Osteocyte (in vitro differentiated cells): ENCODE measurements at places on chromosomes 6 and 20.

DNA sequence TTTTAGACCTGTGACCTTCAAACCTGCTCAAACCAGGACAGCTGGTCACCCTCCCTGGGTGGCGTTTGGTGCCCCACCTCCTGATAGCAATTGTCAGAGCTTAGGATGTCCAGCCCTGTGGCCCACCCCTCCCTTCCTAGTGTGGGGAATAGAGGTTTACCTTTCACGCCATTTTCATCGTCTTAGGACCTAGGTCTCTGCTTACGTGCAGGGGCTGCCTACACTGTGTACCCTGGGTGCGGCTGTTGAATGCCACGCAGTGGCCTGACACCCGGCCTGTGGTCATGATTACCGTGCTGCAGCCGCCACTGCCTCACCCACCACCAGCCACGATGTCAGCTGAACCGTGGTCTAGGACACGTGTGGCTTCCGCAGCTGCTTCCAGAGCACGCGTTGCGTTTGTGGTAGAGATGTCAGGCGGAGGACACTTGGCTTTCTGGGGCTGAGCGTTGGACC lies 157.3 kb downstream of the DTNBP1 start:
- H3K4me3 ChIP-seq = peak overlapping the region; percentile 48
- no peaks in the 10 kb centered on the region for H3K27me3 ChIP-seq
- peaks cover 43% of the 10 kb centered on the region for H3K36me3 ChIP-seq
- peaks cover 60% of the 10 kb centered on the region for H3K4me1 ChIP-seq
- peak overlapping the region; percentile 79 for H3K27ac ChIP-seq
- DNase-seq = no peak

DNA sequence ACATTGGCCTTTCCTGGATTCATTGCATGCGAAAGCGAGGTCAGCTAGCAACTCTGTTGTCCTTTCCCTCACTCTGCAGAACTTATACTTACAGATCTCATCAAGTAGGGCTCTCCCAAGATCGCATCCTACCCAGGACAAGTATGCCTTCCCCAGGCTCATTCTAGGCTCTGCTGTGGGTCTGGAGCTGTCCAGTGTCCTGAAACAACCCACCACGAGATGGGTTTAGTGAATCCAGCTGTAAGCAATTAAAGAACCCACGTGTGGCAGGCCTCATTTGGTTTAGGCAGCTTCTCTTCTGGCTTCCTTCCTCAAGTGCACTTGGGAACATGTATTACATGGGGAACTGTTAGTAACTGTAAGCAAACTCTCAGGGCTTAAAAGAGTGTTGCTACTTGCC lies 406.5 kb upstream of the CHD6 start:
- no peaks in the 10 kb centered on the region for H3K27me3 ChIP-seq
- no peak for DNase-seq
- no peak overlapping the region for H3K4me3 ChIP-seq
- no peaks in the 10 kb centered on the region for H3K36me3 ChIP-seq
- H3K4me1 ChIP-seq = no peaks in the 10 kb centered on the region

DNA sequence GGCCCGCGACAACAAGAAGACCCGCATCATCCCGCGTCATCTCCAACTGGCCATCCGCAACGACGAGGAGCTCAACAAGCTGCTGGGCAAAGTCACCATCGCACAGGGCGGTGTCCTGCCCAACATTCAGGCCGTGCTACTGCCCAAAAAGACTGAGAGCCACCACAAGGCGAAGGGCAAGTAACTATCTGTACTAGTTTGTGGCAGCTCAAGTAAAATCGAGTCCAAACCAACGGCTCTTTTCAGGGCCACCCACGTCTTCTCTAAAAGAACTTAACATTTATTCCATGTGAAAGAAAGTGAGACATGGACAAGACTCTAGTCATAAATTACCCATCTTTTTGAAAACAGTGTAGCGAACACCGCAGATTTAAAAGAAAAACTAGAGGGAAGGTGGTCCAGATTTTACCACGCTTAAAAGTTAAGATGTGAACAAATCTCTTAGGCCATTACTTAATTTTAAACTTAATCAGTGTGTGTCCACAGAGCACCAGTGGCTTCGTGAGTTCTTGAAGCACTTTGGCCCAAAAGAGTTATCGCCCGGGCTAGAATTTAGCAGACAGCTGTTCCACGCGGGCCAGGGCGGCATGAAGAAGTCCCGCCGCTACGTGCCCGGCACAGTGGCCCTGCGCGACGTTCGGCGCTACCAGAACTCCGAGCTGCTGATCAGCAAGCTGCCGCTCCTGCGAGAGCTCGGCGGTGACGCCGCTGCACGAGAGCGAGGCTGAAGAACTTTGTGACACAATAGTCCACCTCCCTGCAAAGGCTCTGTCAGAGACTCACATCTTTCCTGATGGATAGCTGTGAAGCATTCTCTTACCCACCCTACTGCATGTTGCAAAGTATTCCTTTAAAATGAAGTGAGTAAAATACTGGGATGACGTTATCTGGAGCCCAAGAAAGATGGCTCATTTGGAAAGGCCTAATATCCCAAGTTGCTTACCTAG lies 113.9 kb upstream of the PRSS16 start:
- no peak overlapping the region for H3K4me3 ChIP-seq
- peaks cover 40% of the 10 kb centered on the region for H3K4me1 ChIP-seq
- peak; percentile 91 for DNase-seq
- no peaks in the 10 kb centered on the region for H3K27me3 ChIP-seq
- no peak overlapping the region for H3K27ac ChIP-seq

- no peaks in the 10 kb centered on the region for H3K27me3 ChIP-seq
- no peak overlapping the region for H3K4me3 ChIP-seq
- no peak for DNase-seq
- H3K4me1 ChIP-seq = peaks cover 13% of the 10 kb centered on the region
- peaks cover 8% of the 10 kb centered on the region for H3K36me3 ChIP-seq
These were observed 118.2 kb downstream of the ADAT2 start for GRCh38 chr6:143332153-143332845.

GRCh38 chr20:21102603-21103311 lies 3.4 kb downstream of the LINC00237 start:
- H3K27me3 ChIP-seq = peaks cover 88% of the 10 kb centered on the region
- peak overlapping the region; percentile 44 for H3K4me3 ChIP-seq
- H3K4me1 ChIP-seq = peaks cover 25% of the 10 kb centered on the region
- DNase-seq = no peak

DNA sequence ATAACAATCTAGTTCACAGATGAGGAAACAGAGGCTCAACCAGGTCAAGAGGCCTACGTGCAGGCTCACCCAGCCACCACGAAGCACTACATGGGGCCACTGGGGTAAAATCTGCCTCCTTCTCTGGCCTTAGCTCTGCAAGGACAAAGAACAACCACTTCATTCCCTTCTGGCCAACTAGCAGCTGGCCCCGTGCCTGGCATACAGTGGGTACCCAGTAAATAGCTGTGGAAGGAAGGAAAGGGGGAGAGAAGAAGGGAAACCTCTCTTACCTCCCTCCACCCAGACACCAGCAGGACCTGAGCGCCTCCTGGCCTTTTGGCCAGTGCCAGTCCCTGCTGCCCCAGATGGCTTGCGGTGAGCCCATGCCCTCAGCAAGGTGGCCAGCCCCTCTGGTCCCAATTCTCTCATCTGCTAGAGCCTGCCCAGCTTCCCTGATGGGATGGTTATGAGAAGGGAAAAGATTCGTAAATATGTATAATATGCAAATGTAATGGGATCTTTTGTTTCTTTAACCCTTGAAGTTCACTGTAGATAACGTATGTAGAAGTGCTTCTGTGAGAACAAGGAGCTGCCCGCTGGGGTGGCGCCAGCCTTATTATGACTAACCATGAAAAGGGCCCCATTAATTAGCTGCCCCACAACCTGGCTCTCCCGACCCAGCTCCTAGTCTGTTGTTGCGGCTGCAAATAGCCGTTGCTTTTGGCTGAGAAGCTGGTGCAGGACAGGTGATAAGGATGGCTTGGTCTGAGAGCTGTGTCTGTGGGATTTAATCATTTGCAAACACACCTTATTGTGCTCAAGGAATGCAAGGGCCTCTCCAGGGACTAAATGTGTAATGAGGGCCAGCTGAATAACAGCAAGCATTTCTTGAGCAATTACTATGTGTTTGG lies 62.0 kb downstream of the DLGAP4 start:
- no peak overlapping the region for H3K4me3 ChIP-seq
- no peaks in the 10 kb centered on the region for H3K36me3 ChIP-seq
- DNase-seq = no peak
- H3K27me3 ChIP-seq = peaks cover 36% of the 10 kb centered on the region
- H3K4me1 ChIP-seq = no peaks in the 10 kb centered on the region

- H3K4me1 ChIP-seq = peaks cover 3% of the 10 kb centered on the region
- DNase-seq = no peak
- no peak overlapping the region for H3K27ac ChIP-seq
- H3K36me3 ChIP-seq = peaks cover 2% of the 10 kb centered on the region
- no peak overlapping the region for H3K4me3 ChIP-seq
These were observed 125.0 kb upstream of the ID4 start for GRCh38 chr6:19712012-19712688.

DNA sequence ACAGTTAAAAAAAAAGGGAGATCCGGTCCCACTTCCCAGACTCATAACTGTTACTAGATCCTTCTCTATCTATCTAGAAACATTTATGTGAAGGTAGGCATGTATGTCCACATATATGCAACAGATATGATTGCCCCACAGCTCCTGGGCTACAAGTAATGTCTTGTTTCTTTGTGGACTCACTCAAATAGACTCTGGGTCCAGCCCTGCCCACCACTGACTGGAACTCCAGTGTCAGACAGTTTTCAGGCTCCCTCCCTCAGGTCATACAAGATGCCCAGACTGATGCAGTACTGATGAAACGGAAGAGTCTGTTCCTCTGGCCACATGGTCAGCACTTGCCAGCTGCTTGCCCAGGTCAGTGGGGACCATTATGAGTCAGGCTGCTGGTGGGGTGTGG lies 30.8 kb upstream of the IER3 start:
- no peaks in the 10 kb centered on the region for H3K36me3 ChIP-seq
- H3K4me3 ChIP-seq = no peak overlapping the region
- no peaks in the 10 kb centered on the region for H3K27me3 ChIP-seq

DNA sequence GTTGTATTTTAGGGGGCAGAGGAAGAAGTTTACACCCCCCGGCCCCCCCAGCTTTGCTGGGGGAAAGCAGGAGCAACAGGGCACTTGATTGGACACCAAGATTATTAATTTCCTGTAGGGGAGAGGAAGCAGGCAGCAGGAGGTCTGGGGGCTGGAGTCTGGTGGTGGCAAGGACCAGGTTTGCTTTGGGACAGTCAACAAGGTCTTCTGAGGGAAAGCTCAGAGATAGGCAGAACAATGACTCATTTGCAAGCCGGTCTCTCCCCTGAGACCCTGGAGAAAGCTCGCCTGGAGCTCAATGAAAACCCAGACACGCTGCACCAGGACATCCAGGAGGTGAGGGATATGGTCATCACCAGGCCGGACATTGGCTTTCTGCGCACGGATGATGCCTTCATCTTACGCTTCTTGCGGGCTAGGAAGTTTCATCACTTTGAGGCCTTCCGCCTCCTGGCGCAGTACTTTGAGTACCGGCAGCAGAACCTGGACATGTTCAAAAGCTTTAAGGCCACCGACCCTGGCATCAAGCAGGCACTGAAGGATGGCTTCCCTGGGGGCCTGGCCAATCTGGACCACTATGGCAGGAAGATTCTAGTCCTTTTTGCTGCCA lies 1.6 kb downstream of the CLVS2 start:
- peaks cover 12% of the 10 kb centered on the region for H3K4me1 ChIP-seq
- no peak overlapping the region for H3K4me3 ChIP-seq
- DNase-seq = no peak
- H3K27ac ChIP-seq = no peak overlapping the region

DNA sequence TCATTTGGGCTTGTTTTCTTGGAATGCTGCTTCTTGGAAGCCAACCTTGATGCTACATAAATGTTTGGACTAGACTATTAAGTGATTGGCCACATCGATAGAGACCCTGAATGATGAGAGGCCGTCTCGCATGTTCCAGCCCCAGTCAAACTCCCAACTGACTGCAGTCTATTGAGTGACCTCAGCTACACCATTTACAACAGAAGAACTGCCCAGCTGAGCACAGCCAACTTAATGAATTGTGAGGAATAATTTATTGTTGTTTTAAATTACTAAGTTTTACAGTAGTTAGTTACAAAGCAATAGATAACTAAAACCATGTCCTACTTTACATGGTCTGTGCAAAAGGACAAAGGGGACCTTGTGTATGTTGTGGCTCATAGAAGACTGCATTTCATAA lies 63.0 kb downstream of the PLCB4 start:
- peaks cover 2% of the 10 kb centered on the region for H3K36me3 ChIP-seq
- no peak overlapping the region for H3K27ac ChIP-seq
- peaks cover 16% of the 10 kb centered on the region for H3K4me1 ChIP-seq
- DNase-seq = no peak
- H3K4me3 ChIP-seq = no peak overlapping the region

GRCh38 chr6:109872968-109873545 lies 105.1 kb upstream of the GPR6 start:
- H3K27ac ChIP-seq = no peak overlapping the region
- H3K4me3 ChIP-seq = no peak overlapping the region
- H3K27me3 ChIP-seq = peaks cover 17% of the 10 kb centered on the region
- no peaks in the 10 kb centered on the region for H3K4me1 ChIP-seq

DNA sequence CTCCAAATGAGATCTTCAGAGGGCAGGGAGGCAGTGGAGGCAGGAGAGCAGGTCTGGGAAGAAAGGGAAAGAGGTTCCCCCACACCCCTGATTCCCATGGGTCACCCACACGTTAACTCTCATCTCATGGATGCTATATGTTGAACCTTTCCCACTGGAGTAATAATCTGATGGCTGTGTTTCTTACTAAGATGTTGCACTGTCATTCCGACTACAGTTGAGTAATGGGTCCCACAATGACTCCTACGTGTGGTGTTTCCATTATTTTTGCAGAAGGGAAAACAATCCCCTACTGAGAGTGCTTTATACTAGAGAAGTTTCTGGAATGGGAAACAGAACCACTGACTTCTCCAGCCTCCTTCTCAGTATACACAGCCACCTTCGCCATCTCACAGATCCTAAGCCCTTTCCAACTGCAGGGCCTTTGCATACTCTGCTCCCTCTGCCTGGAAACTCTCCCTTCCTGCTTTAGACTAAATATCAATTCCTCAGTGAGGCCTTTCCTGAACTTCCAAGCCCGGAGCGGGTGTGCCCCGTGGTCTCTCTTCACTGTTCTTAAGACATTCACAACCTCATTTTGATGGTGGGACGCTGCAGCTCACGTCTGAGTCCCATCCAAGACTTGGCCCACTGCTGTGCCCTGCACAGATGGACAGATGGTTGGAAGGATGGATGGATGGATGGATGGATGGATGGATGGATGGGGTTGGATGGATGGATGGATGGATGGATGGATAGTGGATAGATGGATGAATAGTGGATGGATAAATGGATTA lies 238.6 kb upstream of the PMEPA1 start:
- peaks cover 18% of the 10 kb centered on the region for H3K4me1 ChIP-seq
- H3K27ac ChIP-seq = peak overlapping the region; percentile 75
- H3K36me3 ChIP-seq = no peaks in the 10 kb centered on the region
- peaks cover 20% of the 10 kb centered on the region for H3K27me3 ChIP-seq
- DNase-seq = no peak
- H3K4me3 ChIP-seq = no peak overlapping the region

DNA sequence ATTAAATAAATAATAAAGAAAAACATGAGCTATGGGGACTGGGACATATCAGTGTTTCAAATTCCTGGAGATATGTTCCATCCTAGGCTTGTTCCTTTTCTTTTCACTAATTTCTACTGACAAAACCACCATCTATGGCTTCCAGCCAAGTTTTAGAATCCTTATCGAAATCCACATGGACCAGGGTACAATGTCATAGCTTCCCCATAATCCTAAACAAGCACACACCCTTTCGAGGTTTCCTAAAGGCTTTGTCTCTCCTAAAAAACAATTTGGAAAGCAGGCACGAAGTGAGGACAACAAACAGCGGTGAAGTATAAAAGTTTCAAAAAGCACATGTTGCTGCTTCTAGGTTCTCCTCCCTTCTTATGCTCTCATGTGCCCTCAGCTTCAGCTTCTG lies 13.3 kb upstream of the DST start:
- peaks cover 57% of the 10 kb centered on the region for H3K4me1 ChIP-seq
- DNase-seq = no peak
- peaks cover 12% of the 10 kb centered on the region for H3K36me3 ChIP-seq
- H3K27me3 ChIP-seq = no peaks in the 10 kb centered on the region
- no peak overlapping the region for H3K4me3 ChIP-seq
- H3K27ac ChIP-seq = peak overlapping the region; percentile 21
